ENCODE measurements at places on chromosomes 2 and 18. TPM values are rescaled to one million over a fixed set of nuclear protein-coding genes. Genes with fewer than 3 reads are reported as not detected.

GRCh38 chr18:60413944-60414547 lies 41.5 kb upstream of the MC4R start:
- no peak for DNase-seq
- no peaks in the 10 kb centered on the region for H3K4me1 ChIP-seq
- H3K27me3 ChIP-seq = no peaks in the 10 kb centered on the region
- H3K4me3 ChIP-seq = no peak overlapping the region
- no peaks in the 10 kb centered on the region for H3K36me3 ChIP-seq
- H3K27ac ChIP-seq = no peak overlapping the region

DNA sequence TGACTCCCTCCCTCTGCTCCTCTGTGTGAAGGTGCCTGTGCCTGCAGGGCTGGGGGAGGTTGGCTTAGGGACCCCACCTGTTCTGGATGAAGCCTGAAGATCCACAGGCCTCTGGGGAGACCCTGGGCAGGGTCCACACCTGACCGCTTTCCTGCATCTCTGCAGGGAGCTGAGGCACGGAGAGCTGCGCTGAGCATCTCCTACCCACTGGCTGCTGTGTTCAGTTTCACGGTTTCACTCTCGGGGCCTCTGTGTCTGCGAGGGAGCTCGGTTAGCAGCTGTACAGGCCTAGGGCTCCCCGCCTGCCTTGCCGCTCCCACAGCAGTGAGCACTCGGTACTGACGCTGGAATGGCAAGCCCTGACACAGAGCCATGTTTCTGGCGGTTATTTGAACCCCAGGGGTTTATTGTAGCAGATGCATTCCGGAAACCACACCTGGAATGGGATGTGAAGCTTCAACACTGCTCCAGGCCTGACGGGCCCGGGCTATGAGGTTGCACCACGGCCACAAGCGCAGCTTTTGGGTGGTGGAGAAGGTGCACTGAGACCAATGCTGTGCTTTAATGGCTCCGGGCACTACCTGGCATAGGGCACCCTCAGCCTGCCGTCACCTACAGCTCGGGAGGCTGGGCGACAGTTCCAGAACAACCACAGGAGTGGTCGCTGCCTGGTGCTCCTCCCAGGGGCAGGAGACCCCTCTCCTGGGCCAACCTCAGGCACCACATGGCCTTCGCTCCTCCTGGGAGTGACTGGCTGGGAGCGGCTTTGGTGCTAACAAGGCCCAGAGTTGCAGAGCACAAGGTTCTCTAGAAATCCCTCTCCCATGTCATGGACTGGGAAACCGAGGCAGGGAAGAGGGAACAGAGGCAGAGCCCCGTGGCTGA lies 257.9 kb downstream of the NDUFA10 start:
- H3K36me3 ChIP-seq = no peaks in the 10 kb centered on the region
- no peak for DNase-seq
- H3K27ac ChIP-seq = no peak overlapping the region
- H3K4me3 ChIP-seq = no peak overlapping the region
- H3K4me1 ChIP-seq = no peaks in the 10 kb centered on the region

DNA sequence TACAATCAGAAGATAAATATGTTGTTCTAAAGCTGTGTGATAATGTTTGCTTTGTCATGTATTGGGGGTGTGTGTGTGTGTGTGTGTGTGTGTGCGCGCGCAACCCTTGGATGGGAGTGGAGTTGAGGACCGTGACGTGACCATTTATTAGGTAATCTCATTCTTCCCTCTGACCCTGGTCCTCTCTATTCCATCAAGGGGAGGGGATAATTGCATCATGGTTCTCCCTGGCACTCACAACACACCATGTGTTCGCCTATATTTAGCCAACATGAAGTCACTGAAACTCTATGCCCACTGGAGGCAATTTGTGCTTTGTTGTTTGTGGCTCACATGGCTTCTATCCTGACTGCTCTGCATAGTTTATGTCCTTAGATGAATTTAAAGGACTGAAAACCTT lies 79.8 kb upstream of the LRPPRC start:
- H3K36me3 ChIP-seq = no peaks in the 10 kb centered on the region
- peaks cover 3% of the 10 kb centered on the region for H3K27me3 ChIP-seq
- no peak for DNase-seq
- H3K4me3 ChIP-seq = no peak overlapping the region
- H3K4me1 ChIP-seq = no peaks in the 10 kb centered on the region

- H3K36me3 ChIP-seq = peaks cover 43% of the 10 kb centered on the region
- no peak for DNase-seq
- H3K27ac ChIP-seq = peak overlapping the region; percentile 40
- no peaks in the 10 kb centered on the region for H3K27me3 ChIP-seq
- peaks cover 23% of the 10 kb centered on the region for H3K4me1 ChIP-seq
Observed at GRCh38 chr2:106127282-106127771, 66.8 kb downstream of the UXS1 start.

DNA sequence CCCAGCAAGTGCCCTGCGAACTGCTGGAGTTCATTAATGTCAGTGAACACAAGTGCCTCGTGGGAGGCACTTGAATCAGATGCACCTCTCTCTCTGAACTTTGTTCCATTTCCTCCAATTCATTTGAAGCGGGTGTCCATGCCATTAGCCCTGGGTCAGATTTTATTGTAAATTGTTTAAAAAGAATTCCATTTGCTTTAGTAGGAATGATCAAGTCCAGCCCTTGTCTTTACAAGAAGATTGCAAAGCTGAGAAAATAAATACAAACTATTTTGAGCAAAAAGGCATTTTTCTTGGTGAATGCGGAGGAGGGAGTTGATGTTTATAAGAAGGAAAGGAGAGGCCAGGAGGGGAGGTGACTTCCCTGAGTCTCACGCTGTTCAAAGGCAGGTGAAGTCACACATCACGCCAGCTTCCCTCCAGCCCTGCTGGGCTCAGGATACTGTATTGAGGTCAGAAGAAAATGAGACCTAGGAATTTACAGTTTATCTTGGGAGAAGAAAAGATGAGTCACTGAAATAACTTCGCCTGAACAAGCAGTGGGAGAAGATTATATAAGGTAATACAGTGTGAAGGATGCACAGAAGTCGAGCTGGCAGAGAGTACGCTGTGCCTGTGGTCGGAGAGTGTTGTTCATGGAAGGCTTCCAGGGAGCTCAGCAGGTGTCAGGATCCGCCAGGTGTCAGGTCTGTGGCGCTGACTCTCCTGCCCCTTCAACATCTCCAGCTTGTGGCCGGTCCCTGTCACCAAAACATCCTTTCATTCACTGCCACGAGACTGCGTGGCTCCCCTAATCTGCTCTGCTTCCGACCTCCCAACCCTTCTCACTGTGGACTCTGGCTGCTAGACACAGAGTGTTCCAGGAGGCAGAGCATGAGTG lies 36.5 kb downstream of the EFR3B start:
- DNase-seq = no peak
- no peak overlapping the region for H3K27ac ChIP-seq
- no peak overlapping the region for H3K4me3 ChIP-seq
- H3K4me1 ChIP-seq = no peaks in the 10 kb centered on the region

GRCh38 chr18:59941331-59941730 lies 41.5 kb downstream of the PMAIP1 start:
- no peak overlapping the region for H3K4me3 ChIP-seq
- H3K27ac ChIP-seq = no peak overlapping the region
- DNase-seq = no peak
- H3K36me3 ChIP-seq = no peaks in the 10 kb centered on the region
- H3K4me1 ChIP-seq = no peaks in the 10 kb centered on the region

DNA sequence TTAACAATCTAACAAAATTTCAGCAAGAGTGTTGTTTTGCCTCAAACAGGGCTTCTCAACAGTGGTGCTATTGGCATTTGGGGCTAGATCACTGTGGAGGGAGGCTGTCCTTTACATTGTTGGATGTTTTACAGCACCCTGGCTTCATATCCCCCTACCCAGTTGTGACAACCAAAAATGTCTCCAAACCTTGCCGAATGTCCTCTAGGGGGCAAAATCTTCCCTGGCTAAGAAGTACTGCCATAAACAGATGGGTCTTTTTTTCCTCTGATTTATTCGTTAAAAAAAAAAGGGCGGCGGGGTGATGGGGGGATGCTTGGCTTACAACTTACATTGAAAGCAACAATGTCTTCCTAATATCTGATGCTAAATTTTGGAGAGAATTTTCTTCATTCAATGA lies 207.6 kb upstream of the CCDC150 start:
- H3K4me3 ChIP-seq = no peak overlapping the region
- H3K4me1 ChIP-seq = peaks cover 11% of the 10 kb centered on the region
- no peak for DNase-seq
- H3K27me3 ChIP-seq = peaks cover 30% of the 10 kb centered on the region
- no peak overlapping the region for H3K27ac ChIP-seq
- no peaks in the 10 kb centered on the region for H3K36me3 ChIP-seq

GRCh38 chr18:10289251-10289650 lies 165.2 kb upstream of the APCDD1 start:
- H3K4me3 ChIP-seq = no peak overlapping the region
- H3K27me3 ChIP-seq = no peaks in the 10 kb centered on the region
- no peaks in the 10 kb centered on the region for H3K4me1 ChIP-seq
- no peak for DNase-seq
- no peaks in the 10 kb centered on the region for H3K36me3 ChIP-seq
- no peak overlapping the region for H3K27ac ChIP-seq

GRCh38 chr2:52178845-52179244 lies 1146.9 kb upstream of the NRXN1 start:
- no peaks in the 10 kb centered on the region for H3K36me3 ChIP-seq
- H3K27ac ChIP-seq = no peak overlapping the region
- no peak for DNase-seq
- H3K4me1 ChIP-seq = no peaks in the 10 kb centered on the region
- no peaks in the 10 kb centered on the region for H3K27me3 ChIP-seq
- H3K4me3 ChIP-seq = no peak overlapping the region

- peaks cover 19% of the 10 kb centered on the region for H3K27me3 ChIP-seq
- DNase-seq = no peak
- H3K36me3 ChIP-seq = peaks cover 6% of the 10 kb centered on the region
- peaks cover 4% of the 10 kb centered on the region for H3K4me1 ChIP-seq
- no peak overlapping the region for H3K27ac ChIP-seq
Observed at GRCh38 chr18:13353084-13353823, 134.7 kb downstream of the LDLRAD4 start.

- H3K36me3 ChIP-seq = no peaks in the 10 kb centered on the region
- H3K27ac ChIP-seq = no peak overlapping the region
- no peak for DNase-seq
- no peaks in the 10 kb centered on the region for H3K4me1 ChIP-seq
- H3K27me3 ChIP-seq = peaks cover 31% of the 10 kb centered on the region
Observed at GRCh38 chr18:2485983-2486382, 85.3 kb downstream of the METTL4 start.

The RBKS gene
- 2.6 TPM for total RNA-seq

The CD302 gene
- 0.20 TPM for total RNA-seq

The MYL1 gene
- not detected for total RNA-seq
